ENCODE measurements at places on chromosomes 1 and 21. TPM values are rescaled to one million over a fixed set of nuclear protein-coding genes. Genes with fewer than 3 reads are reported as not detected.
A peak's percentile ranks its signal among the peaks of the same experiment; 100 is the strongest.

PRKAB2 gene
- total RNA-seq: 19.7 TPM

LDLRAP1 gene
- total RNA-seq: 5.4 TPM

RHEX gene
- 11.6 TPM for total RNA-seq

C1QB gene
- not detected for total RNA-seq

ERRFI1 gene
- 38.3 TPM for total RNA-seq

GRIK1 gene
- total RNA-seq: not detected

AADACL4 gene
- total RNA-seq: not detected

RGS1 gene
- not detected for total RNA-seq

- no peak for DNase-seq
Observed at GRCh38 chr1:11888206-11888876, 29.6 kb upstream of the NPPB start.

- DNase-seq: no peak
Observed at GRCh38 chr1:50426108-50426700, 3.0 kb upstream of the DMRTA2 start.

GRCh38 chr1:186487163-186487562, 26.2 kb upstream of the PDC start:
- DNase-seq: no peak

DNA sequence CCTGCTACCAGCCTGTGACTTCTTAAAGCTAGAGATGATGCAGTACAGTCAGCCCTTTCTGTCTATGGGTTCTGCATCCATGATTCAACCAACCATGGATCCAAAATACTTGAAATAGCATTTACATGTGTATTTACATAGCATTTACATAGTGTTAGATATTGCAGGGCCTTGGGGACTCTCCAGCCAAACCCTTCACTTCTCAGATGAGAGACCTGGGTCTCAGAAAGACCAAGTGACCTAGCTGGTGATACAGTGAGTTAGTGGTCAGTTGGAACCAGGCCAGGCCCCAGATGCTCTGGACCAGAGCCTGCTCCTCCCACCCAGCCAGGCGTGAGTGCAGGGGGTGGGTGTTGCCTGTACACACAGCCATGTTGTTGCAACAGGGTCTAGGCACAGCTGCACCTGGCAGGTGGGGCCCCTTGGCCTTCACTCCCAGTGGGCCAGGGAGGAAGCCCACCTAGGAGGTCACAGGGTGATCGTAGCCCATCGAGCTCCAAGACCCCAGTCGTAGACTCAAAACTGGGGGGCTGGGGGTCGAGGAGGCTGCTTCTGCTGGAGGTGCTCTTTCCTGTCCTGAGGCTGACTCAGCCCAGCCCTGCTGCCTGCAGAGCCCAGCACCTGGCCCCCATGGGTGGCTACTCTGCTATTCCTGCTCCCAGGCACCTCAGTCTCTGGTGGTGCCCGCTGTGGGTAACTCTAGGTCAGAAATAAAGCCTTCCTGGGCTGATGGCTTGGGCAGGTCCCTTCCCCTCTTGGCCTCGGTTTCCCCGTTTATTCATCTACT, 7.7 kb downstream of the TMEM61 start:
- peak; percentile 35 for DNase-seq

DNA sequence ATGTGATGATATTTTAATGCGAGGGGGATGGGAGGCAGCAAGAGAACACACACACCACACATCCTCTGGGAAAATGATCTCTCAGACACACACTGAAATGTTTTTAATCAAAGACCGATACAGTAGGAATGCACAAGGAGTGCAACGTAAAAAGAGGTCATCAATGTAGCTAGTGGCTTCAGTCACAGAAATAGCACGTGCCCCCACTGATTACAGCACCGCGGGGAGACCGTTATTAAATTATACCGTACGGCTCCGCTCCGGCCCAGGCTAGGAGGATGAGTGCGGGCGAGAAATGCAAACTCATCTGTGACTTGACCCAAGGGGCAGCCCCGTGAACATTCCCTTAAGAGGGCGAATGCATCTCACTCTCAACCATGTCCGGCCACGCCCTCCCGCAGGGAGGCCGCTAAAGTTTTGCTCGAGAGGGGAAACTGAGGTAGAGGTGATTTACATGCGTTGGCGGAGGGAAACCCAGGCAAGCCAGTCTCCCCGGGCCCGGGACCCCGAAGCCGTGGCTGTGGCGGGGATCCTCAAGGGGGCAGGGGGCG, 552 bp downstream of the UBR4 start:
- peak; percentile 31 for DNase-seq

GRCh38 chr1:218348628-218349071, 3.5 kb downstream of the TGFB2 start:
- DNase-seq: peak; percentile 21

- no peak for DNase-seq
Observed at GRCh38 chr21:42295845-42296244, 19.4 kb downstream of the TFF3 start.

GRCh38 chr1:172647110-172647564, 11.8 kb upstream of the FASLG start:
- DNase-seq: no peak

DNA sequence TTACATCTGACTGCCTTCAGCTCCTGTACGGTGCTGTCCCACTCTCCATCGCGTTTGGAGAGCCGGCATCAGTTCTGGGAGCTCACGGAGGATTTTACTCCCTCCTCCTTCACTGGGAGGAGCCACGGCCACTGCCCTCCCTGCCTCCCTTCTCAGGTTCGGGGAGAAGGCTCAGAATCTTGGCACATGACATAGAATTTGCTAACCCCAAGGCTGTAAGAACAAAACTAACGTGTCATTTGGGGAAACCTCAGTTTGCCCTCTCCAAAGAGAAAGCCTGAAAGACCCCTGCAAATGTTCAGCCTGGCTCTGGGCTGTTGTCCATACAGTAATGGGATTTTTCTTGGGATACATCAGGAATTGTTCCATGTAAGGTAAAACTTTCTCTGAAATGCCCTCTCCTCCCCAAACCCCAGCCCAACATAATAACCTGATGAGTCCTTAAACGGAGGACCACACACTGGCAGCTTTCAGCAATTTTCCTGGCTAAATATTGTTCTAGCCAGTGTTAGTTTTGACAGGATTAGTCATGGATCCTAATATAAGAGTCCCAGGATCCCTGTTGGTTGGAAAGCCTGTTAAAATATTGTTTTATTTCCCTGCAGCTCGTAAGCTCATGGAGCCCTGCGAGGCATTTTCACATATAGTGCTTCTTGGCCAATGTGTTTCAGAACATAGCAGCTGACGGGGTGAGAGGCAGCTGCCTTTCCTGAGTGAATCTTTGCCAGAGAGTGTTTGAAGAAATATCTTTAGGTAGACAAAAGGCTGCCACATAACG, 98.8 kb downstream of the RHOU start:
- DNase-seq: no peak

GRCh38 chr1:209585672-209586071, 2.2 kb downstream of the CAMK1G start:
- DNase-seq: peak; percentile 18

- no peak for DNase-seq
Observed at GRCh38 chr21:45763074-45763473, 119.5 kb downstream of the PCBP3 start.

DNA sequence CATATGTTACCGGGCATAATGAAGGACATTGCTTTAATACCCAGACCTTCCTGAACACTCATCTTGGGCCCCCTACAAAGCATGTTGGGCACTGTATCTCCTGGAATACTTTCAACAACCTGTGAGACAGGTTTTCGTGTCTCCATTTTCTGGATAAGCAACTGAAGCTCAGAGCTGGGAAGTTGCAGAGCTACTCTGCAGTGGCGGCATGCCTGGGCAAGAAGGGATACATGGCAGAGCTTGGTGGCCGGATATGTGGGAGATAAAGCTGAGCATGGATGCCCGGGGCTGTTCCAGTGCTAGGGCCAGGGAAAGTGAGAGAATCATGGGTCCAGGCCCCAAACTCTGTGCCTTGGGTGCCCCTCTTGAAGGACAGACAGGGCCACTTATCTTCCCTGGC, 71.6 kb upstream of the KCND3 start:
- no peak for DNase-seq

DNA sequence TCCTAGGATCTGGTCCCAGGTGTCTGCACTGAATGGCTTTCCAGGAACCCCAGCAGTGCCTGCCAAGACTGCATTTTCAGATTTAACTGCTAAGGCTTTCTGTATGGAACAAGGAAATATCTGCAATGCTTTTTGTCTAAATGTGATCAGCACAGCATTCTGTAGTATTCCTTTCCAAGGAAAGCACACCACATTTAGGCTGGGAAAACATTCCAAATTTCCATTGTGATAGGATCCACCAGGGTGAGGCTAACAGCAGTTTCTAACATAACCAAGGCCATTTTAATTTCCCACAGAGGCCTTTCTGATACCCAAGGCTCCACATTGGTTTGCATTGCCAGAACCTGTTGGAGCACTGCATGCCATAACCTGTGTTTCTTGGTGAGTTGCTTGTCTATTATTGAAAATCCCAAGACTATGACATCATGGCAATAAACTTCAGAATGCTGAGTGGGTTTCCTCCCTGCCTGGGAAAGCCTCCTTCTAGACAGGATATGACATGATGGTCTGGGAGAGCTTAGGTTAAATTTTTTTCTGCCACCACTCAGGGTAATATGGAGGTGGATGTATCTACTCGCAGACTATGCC, 23.3 kb upstream of the PTGFRN start:
- DNase-seq: peak; percentile 67

- DNase-seq: no peak
Observed at GRCh38 chr1:47232187-47232874, at the start of gene TAL1. Gene TAL1, minus strand, starts transcription at chr1:47232225. Its CDS starts 6,337 bp downstream, at chr1:47225888.

- DNase-seq: no peak
Observed at GRCh38 chr1:42260376-42261070, 74.5 kb downstream of the FOXJ3 start.

- DNase-seq: peak; percentile 14
Observed at GRCh38 chr1:180791806-180792205, 120.9 kb upstream of the KIAA1614 start.

GRCh38 chr1:247467129-247467528, 9.2 kb upstream of the OR2B11 start:
- no peak for DNase-seq

- no peak for DNase-seq
Observed at GRCh38 chr21:38012672-38013071, 96.4 kb upstream of the KCNJ6 start.

GRCh38 chr1:78070758-78071157, 25.0 kb downstream of the GIPC2 start:
- DNase-seq: peak; percentile 92

DNA sequence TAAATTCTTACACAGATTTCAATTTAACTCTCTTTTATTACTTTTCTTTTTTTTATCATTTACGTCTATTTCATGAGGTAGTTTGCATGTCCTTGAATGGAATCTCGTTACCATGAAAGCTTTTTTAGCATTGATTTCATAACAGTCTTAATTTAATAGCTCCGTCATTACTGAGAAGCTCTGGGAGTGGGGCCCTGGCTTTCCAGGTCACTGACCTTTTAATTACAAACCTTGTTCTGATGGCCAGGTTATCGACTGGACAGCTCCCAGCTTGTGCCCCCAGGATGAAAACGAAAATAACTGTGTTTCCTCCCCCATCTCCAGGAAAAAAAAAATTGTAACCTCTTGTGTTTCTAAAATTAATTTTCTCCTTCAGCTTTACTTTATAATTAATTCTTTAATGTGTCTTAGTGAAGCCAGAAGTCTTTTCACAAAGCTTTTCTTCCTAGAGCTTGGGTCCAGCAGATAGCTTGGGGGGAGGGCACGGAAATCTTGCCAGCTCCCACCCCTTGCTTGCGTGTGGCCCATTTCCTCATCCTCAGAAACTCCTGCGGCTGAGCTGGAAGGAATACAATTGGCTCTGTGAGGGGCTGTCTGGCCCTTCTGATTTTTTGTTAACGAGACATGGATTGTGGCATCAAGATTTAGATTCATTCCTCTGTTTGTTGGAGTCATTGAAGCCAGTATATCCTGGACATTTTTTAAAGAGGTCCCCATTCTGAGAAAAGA, 65.7 kb downstream of the PEX14 start:
- DNase-seq: no peak

GRCh38 chr1:95371666-95372282, 137.8 kb downstream of the RWDD3 start:
- no peak for DNase-seq

DNA sequence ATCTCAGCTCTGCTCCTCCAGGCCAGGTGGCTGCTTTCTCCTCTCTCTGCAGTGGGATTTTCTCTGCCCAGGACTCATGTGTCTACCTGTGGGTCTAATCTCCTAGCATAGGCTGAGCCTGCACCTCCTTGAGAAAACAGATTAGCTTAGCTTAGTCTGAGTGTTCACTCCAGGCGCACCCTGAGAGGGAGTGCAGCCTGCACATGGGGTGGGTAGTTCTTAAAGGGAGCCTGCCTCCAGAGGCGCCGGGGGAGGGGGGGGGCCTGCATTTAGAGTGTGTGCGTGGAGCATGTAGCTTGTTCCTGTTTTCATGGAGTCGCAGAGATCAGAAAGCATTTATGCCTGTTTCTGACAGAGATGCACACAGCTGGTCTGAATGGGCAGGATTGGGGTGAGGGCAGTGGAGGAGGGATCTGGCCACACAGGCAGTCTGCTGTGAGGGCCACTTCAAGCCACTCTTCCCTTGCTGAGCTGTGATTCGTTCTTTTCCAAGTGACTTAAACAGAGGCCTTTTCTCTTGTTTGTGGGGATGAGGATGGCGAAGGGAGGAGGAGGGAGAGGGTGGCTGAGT, 45.2 kb downstream of the GALNT2 start:
- DNase-seq: no peak

- peak; percentile 78 for DNase-seq
Observed at GRCh38 chr1:198657550-198658064, 18.8 kb downstream of the PTPRC start.

- no peak for DNase-seq
Observed at GRCh38 chr1:70140343-70140742, 65.0 kb downstream of the LRRC40 start.

- no peak for DNase-seq
Observed at GRCh38 chr1:39524591-39525365, 33.3 kb downstream of the BMP8A start.

GRCh38 chr1:9494936-9495758, 44.1 kb upstream of the SLC25A33 start:
- no peak for DNase-seq

DNA sequence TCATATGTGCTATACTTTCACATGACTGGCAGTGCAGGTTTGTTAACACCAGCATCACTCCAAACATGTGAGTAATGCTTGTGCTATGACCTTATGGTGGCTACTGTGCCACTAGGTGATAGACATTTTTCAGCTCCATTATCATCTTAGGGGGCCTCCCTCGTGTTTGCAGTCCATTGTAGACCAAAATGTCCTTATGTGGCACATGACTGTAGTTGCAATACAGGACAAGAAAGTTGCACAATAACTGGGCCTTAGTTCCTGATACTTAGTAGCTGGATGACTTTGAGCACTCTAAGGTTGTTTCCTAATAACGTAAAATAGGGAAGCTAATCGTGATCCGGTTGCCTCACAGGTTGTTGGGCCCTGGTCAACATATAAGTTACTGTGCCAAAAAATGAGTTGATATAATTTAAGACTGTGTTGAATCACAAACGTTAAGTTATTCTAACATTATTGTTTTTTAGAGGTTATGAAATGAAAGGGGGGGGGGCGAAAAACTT, 511 bp upstream of the SNX27 start:
- peak; percentile 90 for DNase-seq

GRCh38 chr1:63951059-63951946, 177.5 kb downstream of the ROR1 start:
- DNase-seq: no peak

All from renal cortical epithelial cell (primary cell).